NT2/D1 (cell line): ENCODE measurements at places on chromosomes 3 and 15.

DNA sequence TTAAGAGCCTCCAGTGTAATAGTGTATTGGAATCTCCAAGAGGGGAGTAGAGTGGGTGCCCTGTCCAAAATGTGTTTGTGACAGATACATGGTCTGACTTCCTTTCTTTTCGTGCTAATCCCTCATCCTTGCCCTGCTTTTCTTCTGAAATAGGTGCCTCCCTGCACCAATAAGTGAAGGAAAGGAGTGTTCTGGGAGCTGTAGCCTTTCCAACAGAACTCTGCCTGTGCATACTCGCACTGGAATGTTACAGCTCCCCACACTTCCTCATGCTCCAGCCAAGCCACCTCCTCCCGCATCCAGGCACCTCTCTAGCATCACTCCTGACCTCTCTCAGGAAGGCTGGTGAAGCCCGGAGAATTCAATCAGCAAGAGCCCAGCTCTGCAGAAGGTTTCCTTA lies 478.0 kb downstream of the GABRG3 start:
- no peak for DNase-seq

DNA sequence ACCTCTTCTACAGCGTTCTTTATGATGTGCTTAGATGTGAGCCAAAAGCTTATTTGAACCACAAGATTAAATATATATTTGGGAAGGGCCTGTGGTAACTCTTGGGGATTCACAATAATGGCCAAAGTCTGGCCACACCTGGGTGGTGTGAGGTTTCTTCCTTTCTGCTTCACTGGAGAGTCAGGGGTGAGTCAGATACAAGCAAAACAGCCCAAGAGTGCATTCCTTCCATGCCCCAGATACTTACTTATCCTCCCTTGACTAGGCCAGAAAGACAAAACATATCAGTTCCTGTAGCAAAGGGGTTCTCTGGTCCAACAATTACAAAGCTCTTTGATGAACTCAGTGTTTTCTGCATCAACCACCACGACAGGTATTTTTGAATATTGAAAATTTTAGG lies 941 bp downstream of the ZBED2 start:
- no peak for DNase-seq

DNA sequence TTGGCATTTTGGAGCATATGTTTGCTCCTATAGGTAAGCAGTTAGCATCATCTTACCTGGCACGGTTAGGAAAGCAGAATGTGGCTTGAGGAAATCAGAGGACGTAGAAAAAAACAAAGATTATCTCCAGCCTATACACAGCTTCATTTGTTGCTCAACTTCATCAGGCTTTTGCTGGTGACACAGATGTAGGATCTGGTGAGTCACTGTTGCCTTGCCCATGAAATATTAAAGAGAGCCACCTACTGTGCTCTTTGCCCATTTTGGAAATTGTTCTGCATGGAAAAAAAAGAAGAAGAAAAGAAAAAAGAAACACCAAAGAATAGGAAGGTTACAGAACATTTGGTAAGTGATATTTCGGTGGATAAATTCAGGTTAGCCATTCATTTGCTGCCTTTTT lies 3.8 kb downstream of the IL1RAP start:
- DNase-seq: no peak

DNA sequence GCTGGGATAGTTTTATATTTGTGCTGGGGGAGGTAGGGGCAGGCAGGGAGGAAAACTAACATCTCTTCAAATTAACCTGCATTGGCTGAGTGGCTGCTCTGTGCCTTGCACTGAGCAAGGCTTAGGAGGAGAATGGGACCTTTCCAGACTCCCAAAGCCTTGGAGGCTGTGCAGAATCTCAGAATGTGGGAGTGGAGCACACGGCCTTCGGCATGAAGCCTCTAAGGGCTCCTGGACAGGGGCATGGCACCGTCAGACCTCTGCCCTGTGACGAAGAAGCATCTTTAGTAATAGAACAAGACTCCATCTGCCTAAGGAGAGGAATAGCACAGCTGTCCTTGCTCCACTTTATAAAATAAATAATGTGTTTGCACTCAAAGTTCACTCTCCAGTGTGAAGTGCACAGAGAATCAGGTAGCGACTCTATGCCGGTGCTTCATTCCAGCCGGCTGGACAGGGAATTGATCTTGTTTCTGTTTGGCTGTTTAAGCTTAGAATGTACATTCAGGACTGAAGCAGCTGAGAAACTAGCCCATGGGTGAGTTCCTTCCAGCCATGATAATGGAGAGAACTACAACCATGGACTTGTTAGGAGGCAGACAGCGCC lies 228.5 kb upstream of the ADAMTS9 start:
- no peak for DNase-seq

DNA sequence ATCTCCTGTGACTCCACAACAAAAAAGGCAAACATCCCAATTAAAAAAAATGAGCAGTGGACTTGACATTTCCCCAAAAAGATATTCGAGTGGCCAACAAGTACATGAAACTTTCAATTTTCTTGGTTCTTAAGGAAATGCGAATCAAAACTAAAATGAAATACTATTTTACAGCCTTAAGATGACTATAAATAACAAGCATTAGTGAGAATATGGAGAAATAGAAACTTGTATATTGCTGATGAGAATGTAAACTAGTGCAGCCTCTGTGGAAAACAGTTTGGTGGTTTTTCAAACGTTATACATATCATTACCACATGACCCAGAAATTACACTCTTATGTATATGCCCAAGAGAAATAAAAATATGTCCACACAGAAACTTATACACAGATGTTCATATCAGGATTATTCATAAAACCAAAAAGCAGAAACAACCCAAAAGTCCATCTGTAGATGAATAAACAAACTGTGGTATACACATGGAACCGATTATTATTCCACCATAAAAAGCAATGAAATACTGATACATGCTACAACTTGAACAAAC lies 153.2 kb upstream of the GPR149 start:
- DNase-seq: no peak

DNA sequence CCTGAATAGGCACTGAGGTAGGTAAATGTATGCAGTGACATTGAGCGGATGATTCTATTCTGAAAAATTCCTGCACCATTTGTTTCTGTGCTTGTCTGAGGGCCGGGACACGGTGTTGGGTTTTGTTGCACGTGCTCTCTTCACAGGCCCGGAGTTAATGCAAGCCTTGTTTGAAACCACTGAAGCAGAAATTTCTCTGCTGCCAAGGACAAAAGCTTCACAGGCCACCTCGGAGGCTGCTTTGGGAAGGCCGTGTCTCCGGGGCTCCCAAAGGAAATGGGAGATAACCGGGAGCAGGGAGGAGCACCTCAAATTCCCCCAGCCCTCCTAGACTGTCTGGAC lies 179.4 kb downstream of the OPA1 start:
- no peak for DNase-seq

DNA sequence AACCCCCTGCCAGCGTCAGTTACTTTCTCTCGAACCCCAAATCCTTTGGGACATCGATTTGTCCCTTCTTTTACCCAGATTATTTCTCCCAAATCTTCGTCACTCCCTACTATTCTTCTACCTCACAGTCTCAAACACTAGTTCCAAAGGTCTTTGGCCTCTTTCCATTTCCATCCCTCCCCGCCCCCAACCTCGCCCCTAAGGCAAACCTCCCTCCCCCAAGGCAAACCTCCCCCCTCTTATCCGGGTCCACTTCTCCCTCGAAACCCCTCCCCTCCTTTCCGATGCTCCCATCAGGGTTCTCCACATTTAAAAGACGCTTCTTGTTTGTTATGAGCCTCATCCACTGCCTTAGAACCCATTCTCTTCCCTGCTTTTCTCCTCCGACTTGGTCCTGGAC lies 583 bp downstream of the EAF1 start:
- DNase-seq: no peak

DNA sequence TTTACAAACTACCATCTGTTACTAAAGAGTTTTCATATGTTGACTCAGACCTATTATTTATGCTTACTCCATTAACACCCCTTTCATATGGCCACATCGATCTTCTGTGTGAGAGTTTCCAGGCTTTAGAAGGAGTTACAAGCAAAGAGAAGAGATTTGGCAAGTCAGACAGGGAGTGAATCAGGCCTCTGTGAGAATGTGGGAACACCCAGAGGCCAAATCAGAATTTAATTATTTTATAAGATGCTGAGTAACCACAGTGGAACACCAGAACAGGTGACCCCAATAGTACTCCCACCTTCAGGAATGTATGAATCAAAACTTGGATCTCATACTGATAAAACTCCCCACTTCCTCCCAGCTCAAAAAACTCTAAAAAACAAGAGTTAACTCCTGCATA lies 42.0 kb downstream of the IFT57 start:
- no peak for DNase-seq

- no peak for DNase-seq
Measured at GRCh38 chr15:38696109-38696727, 131.6 kb upstream of the RASGRP1 start.

- no peak for DNase-seq
Measured at GRCh38 chr3:101836160-101836559, 13.2 kb upstream of the NFKBIZ start.

GRCh38 chr3:97763586-97764406 lies 762 bp upstream of the ARL6 start:
- no peak for DNase-seq

GRCh38 chr3:138881233-138881632 lies 46.5 kb upstream of the PIK3CB start:
- DNase-seq: no peak

DNA sequence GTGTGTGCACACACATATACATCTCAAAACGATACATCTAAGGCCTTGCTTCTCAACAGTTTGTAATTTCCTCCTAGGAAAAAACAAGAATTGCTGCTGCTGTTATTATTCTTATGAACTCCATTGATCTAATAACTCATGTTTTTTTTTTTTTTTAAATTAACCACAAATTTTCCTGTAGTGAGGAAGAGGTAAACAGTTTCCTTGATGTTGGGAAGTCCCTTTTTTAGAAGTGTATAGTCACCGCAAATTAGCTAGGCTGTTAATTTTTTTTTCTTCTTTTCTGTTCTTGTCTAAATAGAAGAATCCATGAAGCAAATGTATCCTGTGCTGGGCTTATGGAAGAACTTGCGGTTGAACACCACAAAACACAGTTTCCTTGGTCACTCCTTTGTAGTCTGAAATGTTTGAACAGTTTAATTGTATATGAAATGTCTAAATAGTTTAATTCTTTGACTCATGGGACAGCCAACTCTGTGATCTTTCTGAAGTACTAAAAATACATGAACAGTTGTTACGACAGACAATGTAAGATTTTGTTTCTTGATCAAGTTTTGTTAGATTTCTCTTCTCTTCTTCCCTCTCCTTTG lies 64.5 kb downstream of the MITF start:
- no peak for DNase-seq

- DNase-seq: no peak
Measured at GRCh38 chr15:38522922-38523321, 41.7 kb downstream of the RASGRP1 start.
